ENCODE measurements at places on chromosomes 6 and 20. TPM values are rescaled to one million over a fixed set of nuclear protein-coding genes. Genes with fewer than 3 reads are reported as not detected.

The ULBP3 gene
- 1.1 TPM for total RNA-seq

The KCNQ2 gene
- not detected for total RNA-seq

The SOX12 gene
- total RNA-seq, result 4.0 TPM

The CDH4 gene
- total RNA-seq, result 0.29 TPM

The SAMD5 gene
- not detected for total RNA-seq

The HMGCLL1 gene
- total RNA-seq, result not detected

The CAGE1 gene
- total RNA-seq, result 0.16 TPM

The TAGAP gene
- 80.7 TPM for total RNA-seq

The E2F1 gene
- 65.4 TPM for total RNA-seq

The SYCP2L gene
- 0.50 TPM for total RNA-seq

The TMEM170B gene
- total RNA-seq, result 0.69 TPM

The SLCO4A1 gene
- total RNA-seq, result 53.6 TPM

The DPPA5 gene
- not detected for total RNA-seq

The MCCD1 gene
- total RNA-seq, result not detected

The BPI gene
- total RNA-seq, result not detected

The ZNF311 gene
- 0.71 TPM for total RNA-seq

The CST7 gene
- 38.2 TPM for total RNA-seq

The KIAA0408 gene
- 10.8 TPM for total RNA-seq

The PSMB9 gene
- 203 TPM for total RNA-seq

The PRDM13 gene
- total RNA-seq, result not detected

The EFCAB8 gene
- total RNA-seq, result 0.19 TPM

The ECT2L gene
- 0.11 TPM for total RNA-seq

The CCN6 gene
- total RNA-seq, result 0.66 TPM

The CYP21A2 gene
- total RNA-seq, result 0.91 TPM

The CNR1 gene
- total RNA-seq, result not detected

The TNFAIP3 gene
- 254 TPM for total RNA-seq

The HLA-DMB gene
- 2.7 TPM for total RNA-seq

The FLRT3 gene
- total RNA-seq, result not detected

The KATNA1 gene
- total RNA-seq, result 12.3 TPM

The KCNK5 gene
- 8.9 TPM for total RNA-seq

The PPP1R18 gene
- total RNA-seq, result 238 TPM

The RGS17 gene
- total RNA-seq, result 0.26 TPM

The CHRNA4 gene
- total RNA-seq, result not detected

The BMP6 gene
- total RNA-seq, result not detected

The LRRC1 gene
- 2.2 TPM for total RNA-seq

The MDN1 gene
- total RNA-seq, result 66.6 TPM

Data from activated T-helper 17 cell treated with anti-CD3 and anti-CD28 coated beads, Interleukin-2, amount 50 U/mL, for 72 hours (primary cell).